ENCODE measurements at places on chromosomes 5 and 9. TPM values are rescaled to one million over a fixed set of nuclear protein-coding genes. Genes with fewer than 3 reads are reported as not detected.
A peak's percentile ranks its signal among the peaks of the same experiment; 100 is the strongest.

The FOXI1 gene
- not detected for total RNA-seq

The BTNL3 gene
- 0.50 TPM for total RNA-seq

DNA sequence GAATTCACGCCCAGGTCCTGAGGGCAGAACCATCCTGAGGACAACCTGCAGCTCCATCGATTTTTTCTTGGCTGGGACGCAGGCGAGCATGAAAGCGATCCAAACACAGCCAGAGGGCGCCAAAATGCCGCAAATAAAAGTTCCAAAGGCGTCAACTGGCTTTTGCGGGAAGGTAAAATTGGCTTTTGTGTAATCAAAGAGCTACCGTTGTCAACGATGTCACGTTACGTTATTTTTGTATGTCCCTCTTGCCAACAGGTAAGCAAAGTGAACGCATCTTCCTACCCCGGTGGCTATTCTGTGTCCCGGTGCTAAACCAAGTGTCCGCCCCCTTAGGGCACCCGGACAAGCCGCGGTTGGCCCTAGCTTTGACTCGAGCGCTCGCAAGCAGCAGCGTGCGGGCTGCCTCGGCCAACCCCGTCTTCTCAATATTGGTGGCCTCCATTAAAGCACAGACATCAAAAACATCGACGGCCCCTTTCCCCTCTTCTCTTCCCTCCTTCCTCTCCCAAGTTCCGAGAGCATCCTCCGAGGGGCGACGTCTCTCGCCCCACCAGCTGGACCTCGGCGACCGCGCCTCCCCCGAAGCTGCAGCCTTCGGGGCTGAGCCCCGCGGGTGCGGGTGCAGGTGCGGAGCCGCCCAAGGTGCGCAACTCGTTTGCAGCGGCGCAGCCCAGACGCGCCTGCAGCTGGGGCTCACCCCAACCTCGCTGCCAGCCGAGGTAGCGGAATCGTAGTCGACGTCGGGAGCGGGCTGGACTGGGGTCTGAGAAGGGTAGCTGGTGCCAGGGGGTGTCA, 1.1 kb upstream of the BASP1 start:
- peak; percentile 41 for DNase-seq

The LHX2 gene
- total RNA-seq: not detected

The KIF12 gene
- 0.12 TPM for total RNA-seq

DNA sequence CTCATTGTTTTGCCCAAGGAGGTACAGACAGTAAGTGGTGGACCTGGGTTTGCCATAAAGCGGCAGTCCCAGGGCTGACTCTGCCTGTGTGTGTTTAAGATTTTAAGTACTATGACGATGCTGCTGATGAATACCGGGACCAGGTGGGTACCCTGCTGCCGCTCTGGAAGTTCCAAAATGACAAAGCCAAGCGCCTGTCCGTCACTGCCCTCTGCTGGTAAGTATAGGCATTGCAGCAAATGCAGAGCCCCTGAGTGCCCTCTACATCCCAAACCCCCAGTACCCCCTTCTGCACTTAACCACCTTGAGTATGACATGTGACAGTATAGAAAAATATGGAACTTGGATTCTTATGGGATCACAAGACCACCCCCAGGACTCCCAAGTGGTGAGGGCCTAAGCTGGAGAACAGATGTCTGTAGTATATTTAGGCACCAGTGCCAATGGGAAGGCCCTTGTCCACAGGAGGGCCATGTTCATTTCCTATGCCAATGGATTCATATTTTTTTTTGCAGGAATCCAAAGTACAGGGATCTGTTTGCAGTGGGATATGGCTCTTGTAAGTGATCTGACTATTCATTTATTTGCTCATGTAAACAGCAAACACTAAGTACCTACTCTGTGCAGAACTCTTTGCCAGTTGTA, 22.0 kb downstream of the ENHO start:
- peak; percentile 62 for DNase-seq

The TGFBI gene
- total RNA-seq: 166 TPM

GRCh38 chr5:58246461-58246944, 213.4 kb downstream of the PLK2 start:
- no peak for DNase-seq

- DNase-seq: no peak
Measured at GRCh38 chr9:27377811-27378456, 81.0 kb upstream of the EQTN start.

DNA sequence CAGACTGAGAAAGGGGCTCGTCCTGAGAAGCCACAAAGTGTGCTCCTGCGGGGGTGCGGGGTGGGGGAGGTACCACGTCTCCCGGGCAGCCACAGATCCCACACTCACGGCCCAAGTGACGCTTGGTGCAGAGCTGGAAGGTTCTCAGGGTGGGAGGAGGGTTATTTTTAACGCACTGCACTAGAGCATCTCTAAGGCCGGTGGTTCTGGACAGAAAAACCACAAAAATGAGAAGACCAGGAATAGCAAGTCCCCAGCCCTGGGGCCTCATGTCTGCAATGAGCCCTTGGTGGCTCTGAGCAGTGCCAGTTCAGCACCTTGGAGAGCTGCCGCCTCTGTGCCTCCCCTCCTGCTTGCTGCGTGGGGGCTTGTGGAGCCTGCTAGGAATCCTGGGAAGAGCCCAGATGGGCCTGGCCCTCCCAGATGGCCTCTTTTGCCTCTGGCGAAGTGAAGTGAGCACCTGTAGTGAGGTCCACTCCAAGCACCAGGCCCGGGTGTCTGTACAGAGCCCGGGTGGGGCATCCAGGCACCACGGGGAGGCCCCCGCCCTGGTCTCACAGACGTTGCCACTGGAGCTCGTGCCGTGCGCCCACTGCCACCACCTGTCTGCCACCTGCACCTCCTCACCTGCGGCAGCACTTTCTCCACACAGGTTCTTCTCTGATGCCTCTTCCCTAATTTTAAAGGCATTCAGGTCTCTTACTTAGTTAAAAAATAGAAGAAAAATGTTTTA, 48.9 kb upstream of the CACNA1B start:
- no peak for DNase-seq

DNA sequence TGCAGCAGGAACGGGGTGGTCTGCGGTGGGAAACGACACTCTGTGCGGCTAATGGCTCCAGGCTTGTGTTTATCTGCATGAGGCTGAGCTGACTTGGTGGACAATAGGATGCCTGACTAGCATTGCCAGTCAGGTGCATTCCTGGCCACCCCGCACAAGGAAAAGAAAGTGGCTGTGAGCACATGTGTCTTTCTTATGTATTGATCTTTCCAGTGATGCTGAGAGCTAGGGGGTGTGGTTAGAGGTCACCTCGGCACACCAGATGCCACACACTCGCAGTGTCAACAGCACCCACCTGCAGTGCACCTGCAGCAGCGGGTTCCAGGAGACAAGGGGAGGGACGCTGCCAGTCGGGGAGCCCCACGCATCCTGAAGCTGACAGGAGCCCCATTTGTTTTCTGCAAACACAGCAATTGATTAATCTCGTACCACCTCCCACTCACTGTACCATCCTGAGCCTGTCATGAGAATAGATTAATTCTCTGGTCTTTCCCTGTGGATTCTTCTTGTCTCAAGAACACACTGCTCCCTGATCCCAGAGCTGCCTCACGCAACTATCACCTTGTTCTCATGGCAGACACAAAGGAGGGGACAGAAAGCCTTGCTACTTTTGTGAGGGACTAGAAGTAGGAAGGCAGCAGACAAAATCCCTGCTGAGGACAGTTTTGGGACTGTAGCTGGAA, 251.7 kb upstream of the WWC1 start:
- no peak for DNase-seq

DNA sequence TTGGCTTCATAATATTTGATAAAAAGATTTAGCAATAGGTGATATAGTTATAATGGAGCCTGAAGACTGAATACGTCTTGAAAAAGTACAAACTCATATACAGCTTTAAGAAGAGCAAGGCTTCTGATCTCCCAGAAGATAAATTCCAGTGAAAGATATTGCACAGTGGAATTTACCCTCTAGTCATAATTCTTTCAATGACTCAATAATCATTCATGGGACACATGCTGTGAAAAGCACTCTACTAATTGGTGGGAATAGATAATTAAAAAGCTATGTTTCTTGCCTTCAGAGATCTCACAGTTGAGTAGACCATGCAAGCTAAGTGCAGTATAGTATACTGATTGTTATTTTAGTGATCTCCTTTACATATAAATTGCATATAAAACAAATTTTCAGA, 538.6 kb upstream of the CYLC2 start:
- DNase-seq: no peak

- DNase-seq: no peak
Measured at GRCh38 chr5:64339769-64340168, 166.0 kb upstream of the RGS7BP start.

GRCh38 chr5:168182269-168182668, 109.2 kb upstream of the WWC1 start:
- no peak for DNase-seq

The PLPP7 gene
- total RNA-seq: 14.0 TPM

The GABRA6 gene
- not detected for total RNA-seq

The ATP10B gene
- total RNA-seq: 0.13 TPM

- no peak for DNase-seq
Measured at GRCh38 chr5:14871214-14872069, at the start of gene ANKH. Gene ANKH, minus strand, starts transcription at chr5:14871778. Its CDS starts 331 bp downstream, at chr5:14871447.

DNA sequence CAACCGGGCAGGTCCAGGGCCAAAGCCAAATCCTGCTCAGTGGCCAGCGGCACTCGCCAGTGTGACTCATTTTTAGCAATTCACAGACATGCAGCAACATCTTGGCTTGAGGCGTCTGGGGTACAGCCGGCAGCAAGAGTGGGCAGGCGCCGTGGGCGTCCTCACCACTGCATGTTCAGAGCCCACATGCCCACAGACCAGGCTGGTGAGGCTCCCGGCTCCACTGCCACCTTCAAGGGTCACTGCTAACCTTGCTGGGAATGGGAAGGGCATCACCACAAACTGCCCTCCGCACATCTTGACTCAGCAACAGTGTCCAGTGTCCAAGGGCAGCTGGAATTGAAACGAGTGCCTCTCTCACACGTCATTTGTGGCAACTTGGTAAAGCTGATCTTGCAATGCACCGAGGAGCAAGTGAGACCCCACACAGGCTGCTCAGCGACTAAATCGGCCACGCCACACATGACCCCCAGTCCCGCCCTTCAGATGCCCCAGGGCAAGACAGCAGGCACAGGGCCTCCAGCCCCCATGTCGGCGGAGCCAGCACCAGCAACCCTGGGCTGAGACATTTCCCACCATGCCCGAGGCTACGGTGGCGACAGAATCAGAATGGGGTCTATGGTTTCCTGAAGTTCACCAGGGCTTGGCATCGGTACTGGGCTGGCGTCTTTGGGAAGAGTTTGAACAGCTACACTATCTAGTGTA, 140.3 kb downstream of the ROR2 start:
- no peak for DNase-seq

GRCh38 chr9:137304383-137305059, 2.5 kb upstream of the NRARP start:
- no peak for DNase-seq

DNA sequence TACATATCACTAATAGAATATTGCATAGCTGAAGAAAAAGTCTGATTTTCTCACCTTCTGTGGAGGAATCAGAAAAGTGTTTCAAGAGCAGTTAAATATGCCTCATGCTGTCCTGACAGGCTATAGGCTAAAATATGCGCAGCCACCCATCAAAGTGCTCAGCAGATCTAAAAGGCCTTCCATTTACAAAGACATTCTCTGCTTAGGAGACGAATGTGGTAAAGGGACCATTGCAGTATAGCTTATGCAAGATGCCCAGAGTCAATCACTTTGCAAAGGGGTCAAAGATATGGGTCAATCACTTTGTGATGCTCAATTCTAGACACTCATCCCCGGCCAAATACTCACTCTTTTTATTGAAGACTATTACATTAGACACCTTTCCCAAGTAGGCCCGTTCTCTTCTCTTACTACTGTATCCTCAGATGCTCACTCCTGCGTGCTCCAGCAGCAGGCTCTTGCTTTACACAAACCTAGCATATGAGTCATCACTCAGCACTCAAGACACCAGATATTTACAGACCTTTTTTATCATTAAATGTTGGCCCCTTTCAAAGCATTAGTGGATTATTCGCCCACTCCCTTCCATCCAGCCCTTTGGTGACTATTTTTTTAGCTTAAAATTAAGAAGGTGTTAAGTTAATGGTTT, 568.2 kb upstream of the CDH18 start:
- no peak for DNase-seq

- no peak for DNase-seq
Measured at GRCh38 chr9:87513161-87513560, 15.5 kb downstream of the DAPK1 start.

All from omental fat pad (tissue), 4 donors.